ENCODE measurements at places on chromosomes 2 and 18. TPM values are rescaled to one million over a fixed set of nuclear protein-coding genes. Genes with fewer than 3 reads are reported as not detected.

The STARD6 gene
- not detected for polyA plus RNA-seq

The DNAH6 gene
- 0.07 TPM for polyA plus RNA-seq

The ANKRD12 gene
- 3.1 TPM for polyA plus RNA-seq

GRCh38 chr2:71102981-71103681, 26.9 kb downstream of the MCEE start:
- H3K4me1 ChIP-seq, result no peaks in the 10 kb centered on the region
- H3K27ac ChIP-seq, result no peak overlapping the region
- no peaks in the 10 kb centered on the region for H3K27me3 ChIP-seq
- no peaks in the 10 kb centered on the region for H3K36me3 ChIP-seq
- H3K4me3 ChIP-seq, result no peak overlapping the region
- DNase-seq, result no peak

GRCh38 chr2:238484522-238485452, 58.1 kb downstream of the ASB1 start:
- no peak overlapping the region for H3K27ac ChIP-seq
- no peaks in the 10 kb centered on the region for H3K27me3 ChIP-seq
- H3K4me3 ChIP-seq, result no peak overlapping the region
- H3K4me1 ChIP-seq, result no peaks in the 10 kb centered on the region
- no peak for DNase-seq
